Stimulated activated CD8-positive, alpha-beta memory T cell treated with anti-CD3 and anti-CD28 coated beads, Interleukin-4, amount 100 ng/mL, for 1 hour (primary cell): ENCODE measurements at places on chromosomes 2 and 18.

GRCh38 chr2:106649306-106649705, 162.1 kb downstream of the CD8B2 start:
- no peak for DNase-seq

DNA sequence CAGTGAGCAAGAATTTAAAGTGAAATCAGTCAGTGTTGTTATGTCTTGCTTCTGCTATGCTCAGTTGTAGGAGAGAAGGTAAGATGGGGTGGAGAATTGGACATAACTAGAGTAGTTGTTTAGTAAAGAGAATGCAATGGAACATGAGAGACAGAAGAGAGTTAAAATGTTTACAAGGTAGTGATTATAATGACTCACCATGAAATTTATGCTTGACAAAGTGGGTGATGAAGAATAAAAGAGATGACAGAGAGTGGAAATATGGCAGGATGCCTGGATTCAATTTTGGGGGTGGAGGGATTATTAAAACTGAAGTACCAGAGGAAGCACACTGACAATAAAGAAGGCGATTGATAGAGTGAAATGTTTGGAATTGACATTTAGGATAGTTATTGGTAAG, 10.6 kb downstream of the SCG2 start:
- DNase-seq, result no peak

DNA sequence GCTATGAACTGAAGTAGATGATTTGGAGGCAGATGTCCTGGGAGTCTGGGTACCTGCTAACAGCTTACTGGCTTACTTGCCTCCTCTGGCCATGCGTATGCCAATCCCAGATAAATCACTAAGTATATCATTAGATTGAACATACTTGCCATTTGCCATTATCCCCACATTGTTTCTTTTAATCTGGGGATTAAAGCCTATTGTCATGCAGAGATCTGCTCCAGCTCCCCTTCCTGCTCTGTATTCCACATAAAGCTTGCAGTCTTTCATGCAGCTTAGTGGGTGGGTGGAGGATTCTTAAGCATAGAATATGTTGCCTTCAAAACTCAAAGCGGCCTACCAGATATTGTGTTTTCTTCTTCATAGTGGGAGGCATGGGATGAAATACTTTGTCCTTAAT, 311.8 kb upstream of the MMADHC start:
- no peak for DNase-seq

DNA sequence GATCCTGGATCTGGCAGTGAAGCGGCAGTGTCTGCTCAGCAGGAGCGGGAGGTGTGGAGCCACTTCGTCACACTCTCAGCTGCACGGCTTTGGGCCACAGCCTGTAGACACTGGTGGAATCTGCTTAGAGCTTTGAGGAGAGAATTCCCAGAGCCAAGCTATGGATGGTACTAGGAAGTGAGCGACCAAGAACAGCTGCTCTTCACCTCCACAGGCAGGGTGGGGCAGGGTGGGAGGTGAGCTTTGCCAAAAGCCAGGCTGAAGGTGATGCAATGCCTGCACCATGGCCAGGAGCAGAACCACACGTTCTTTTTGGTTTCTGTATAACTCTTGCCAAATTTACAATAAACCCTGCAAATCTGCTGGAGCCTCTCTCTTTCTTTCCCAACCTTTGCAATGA, 226.1 kb downstream of the ANKRD30B start:
- DNase-seq, result no peak

- no peak for DNase-seq
These were observed 17.0 kb downstream of the BZW1 start for GRCh38 chr2:200828572-200829257.

DNA sequence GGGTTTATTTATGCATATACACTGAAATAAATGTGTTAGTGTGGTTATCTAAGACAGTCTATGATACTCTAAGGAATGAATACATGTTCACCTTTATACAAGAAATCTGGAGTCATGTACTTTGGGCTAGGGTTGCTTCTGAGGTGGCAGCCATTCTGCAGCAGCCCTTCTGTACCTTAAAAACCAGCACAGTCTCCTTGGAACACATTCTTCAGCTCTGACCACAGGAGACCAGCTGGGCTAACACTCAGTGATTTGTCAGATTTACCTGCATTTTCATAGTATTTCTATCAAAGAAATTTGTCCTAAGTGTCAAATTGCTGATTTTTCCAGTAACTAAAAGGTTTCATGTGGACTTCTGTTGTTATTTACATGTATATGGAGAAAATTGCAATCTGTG, 167.7 kb downstream of the CAMKMT start:
- DNase-seq, result no peak

GRCh38 chr18:58355243-58355642, 273.6 kb downstream of the ALPK2 start:
- no peak for DNase-seq

GRCh38 chr2:195590861-195591205, 66.2 kb upstream of the SLC39A10 start:
- no peak for DNase-seq

DNA sequence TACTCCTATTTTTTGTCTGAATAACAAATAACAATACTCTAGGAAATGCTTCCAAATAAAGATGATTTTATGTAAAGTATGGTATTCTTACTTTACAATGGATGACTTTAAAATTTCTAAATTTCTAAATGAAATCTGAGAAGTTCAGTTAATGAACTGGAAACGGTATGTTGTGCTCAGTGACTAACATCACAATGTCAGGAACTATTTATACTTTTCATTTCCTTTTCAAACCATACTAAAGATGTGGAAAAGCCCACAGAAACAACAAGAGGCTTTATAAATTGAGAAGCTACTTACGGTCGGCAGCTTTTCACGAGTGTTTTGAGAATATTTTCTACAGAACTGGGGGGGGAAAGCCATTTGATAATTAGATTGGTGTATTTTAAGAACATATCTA, 31.1 kb downstream of the PSME4 start:
- no peak for DNase-seq

- no peak for DNase-seq
These were observed 9.5 kb downstream of the CHPF start for GRCh38 chr2:219533930-219534661.

GRCh38 chr2:235709124-235709813, 215.4 kb downstream of the AGAP1 start:
- DNase-seq, result no peak

DNA sequence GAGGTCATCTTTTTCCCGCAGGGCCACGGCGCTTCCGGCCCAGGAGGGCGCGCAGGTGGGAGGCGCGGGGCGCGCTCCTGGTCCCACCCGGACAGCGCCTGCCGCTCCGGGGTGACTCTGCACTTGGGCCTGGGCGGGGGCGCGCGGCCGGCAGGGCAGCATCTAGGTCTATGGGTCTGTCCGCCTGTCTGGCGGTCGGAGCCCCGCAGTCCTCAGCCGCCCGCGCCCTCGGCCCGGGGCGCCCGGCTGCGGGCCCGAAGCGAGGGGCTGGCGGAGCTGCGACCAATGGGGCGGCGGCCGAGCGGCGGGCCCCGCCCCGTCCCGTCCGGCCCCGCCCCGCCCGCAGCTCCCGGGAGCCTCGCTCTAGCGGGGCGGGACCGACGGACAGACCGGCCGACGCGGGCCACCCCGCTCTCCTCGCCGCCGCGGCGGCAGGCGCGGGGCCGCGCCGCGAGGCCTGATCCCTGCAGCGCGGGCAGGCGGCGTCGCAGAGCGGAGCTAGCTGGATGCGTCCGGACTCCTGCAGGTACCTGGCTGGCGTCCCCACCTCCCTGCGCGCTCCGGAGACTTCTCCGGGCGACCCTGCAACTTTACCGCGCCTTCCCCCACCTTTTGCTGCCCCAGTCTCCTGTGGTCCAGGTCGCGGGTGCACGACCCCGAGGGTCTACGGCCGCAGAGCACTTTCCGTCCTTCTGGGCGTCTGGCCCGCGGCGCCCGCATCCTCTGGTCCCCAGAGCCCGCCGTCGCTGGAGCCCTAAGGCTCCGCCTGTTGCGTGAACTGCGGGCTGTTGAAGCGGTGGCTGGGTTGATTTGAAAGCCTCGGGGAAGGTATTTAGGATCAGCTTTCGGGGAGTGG, at the start of gene KCNS3:
Gene KCNS3, plus strand, starts transcription at position 387 of the 856 bp plus-strand sequence. CDS start 52,342 bp downstream, outside the sequence.
- no peak for DNase-seq

GRCh38 chr2:136029149-136029548, 43.7 kb upstream of the DARS1 start:
- DNase-seq, result no peak

DNA sequence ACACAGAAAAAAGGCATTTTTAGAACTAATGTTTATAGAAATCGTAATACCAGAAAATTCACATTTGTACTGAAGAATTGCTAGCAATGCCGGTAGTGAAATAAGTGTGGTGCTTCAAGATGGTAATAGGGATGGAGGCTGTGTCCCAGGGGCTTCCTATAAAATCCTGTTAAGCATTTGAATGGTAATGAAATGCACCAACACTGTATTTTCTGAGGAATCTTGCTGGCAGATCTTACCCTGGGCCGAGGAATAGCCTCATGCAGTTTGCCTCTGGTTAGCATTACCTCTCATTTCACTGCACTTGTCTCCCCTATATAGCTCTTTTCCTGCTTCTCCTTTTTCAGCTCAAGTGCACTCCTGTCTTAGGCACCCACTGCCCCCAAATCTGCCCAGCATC, 501.6 kb upstream of the NRP2 start:
- DNase-seq, result no peak

DNA sequence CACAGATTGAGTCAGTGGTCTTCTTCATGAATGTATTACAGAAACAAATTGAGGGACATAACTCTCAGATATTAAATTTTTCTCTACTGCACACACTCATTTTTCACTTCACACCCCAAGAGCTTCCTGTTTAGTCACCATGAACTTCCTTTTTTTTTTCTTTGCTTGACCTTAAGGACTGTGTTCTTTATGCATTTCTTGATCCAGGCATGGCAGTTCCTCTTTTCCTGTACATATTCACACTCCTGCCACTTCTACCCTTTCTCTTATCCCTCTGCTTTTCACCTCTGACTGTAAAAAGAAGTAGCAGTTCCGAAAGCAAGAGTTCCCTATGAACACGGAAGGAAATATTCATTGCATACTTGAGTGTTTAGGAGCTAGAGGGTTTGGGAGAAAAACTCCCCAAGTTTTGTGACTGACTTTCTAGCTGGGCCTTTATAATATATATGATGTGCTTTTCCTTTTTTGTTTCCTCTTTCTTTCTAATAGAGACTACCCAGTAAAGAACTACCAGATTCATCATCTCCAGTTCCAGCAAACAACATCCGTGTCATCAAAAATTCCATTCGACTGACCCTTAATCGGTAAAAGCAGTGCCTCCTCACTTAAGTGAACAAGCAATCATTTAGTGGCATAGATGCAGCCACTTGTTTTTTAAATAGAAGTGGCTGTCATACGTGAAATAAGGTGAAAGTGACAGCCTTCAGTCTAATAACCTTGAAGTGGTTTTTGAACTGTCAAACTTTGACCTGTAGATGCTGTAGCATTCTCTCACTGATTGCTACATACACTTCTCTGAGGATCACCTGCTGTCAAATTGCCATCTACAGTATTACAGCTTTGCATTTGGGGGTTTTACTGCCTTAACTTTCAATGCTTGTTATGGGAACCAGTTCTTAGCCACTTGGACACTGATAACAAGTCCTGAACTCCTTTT, 40.8 kb downstream of the PAPOLG start:
- DNase-seq, result no peak

DNA sequence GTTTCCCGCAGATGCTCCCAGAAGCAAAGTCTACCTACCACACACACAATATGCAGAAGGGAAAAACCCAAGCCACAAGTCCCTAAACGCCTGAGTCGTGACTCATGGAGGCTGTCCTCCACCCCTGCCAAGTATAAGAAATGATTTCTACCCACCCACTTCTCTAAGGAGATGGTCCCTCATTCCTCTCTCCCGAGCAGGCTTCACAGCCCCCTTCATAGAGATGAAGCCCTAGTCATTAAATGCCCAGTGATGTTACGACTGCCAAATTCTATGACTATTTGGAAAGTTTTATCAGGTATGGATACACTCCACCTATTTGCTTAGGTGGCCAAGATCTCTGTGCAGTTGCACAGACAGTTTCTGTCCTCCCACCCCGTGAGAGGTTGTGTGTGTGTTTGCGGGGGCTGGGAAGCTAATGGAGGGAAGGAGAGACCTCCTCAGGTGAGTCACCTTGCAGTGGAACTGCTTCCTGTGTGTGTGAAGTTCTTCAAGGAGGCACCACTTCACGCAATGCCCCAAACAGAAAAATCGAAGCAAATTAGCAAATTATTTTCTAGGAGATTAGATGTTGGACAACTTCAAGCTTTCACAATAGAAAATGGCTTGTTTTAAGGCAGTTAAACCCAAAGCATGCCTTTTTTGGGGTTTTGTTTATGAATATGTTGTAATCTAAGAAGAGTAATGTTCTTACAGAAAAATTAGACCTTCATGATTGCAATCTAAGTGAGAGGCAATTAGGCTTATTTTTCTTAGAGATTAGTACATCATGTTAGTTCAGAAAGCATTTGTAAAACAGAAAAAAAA, 175.2 kb downstream of the TGIF1 start:
- no peak for DNase-seq

DNA sequence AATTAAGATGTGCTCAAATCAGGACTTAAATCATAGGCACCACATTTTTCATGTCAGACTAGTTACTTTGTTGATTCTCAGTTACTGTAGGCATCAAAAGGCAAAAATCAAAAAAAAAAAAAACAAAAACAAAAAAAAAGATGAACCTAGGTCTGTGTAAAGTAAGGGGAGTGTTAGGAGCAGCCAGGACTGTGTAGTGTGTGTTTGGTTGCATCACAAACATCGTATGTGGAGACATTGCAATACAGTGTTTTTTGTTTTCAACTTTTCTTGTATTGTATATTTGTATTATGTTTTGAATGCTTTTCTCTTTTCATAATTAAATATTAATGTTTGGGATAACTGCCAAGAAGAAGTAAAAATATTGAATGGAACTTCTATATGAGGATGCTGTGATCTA, 82.1 kb downstream of the ACSL3 start:
- DNase-seq, result no peak

- no peak for DNase-seq
These were observed at the start of gene FIGLA for GRCh38 chr2:70790136-70790828. Gene FIGLA (minus strand): TSS chr2:70790643. CDS start chr2:70790638, 5 bp downstream.

- no peak for DNase-seq
These were observed 761 bp upstream of the IDH1 start for GRCh38 chr2:208255557-208256106.

GRCh38 chr2:25190536-25190935, 22.2 kb upstream of the POMC start:
- DNase-seq, result no peak

DNA sequence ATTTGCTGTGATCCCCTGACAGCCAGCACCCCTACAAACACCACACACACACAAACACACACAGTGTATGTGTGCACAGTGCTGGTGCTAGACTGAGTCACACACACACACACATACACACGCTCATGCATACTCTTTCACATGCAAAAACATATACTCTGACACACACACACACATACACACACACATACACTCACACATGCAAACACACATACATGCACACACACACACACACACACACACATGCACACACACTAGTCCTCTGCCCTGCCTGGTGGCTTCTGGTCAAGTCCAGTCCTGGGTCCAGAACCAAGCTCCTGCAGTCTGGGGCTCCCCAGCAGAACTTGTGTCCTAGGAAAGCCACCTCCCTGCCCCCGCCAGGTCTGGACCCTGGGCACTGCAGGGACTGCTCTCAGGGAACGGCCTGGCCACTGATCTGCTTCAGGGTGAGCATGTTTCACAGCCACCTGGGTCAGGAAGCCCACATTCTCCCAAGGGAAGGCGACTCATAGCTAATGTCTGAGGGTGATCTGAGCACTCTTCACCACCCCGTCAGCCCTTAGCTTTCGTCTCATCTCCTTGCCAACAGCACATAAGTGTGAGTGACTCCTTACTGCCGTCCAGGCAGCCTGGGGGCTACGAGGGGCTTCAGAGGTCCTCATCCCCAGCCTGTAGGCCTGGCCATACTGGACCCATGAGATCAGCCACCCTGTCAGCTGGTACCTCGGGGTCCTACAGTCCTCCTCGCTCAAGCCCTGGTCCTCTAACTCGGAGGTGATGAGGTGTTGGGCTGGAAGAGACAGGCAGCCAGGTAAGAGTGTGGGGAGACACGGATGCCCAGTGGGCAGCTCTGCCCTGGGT, 88.1 kb downstream of the MCFD2 start:
- no peak for DNase-seq
